Right atrium auricular region (tissue), 2 donors: ENCODE measurements at places on chromosomes 2 and 18. TPM values are rescaled to one million over a fixed set of nuclear protein-coding genes. Genes with fewer than 3 reads are reported as not detected.

ZNF385B gene
- total RNA-seq, result 33.3 TPM

CHRNA1 gene
- 0.43 TPM for total RNA-seq

PARD6G gene
- 2.8 TPM for total RNA-seq

LIMS3 gene
- total RNA-seq, result 4.6 TPM

CD28 gene
- total RNA-seq, result 0.55 TPM

CFAP221 gene
- 0.44 TPM for total RNA-seq

GRCh38 chr2:8244639-8245038 is 437.2 kb upstream of the ID2 start:
- peaks cover 13% of the 10 kb centered on the region for H3K4me1 ChIP-seq
- no peak overlapping the region for H3K4me3 ChIP-seq
- no peak overlapping the region for H3K27ac ChIP-seq
- no peak for DNase-seq

- no peak overlapping the region for H3K27ac ChIP-seq
- H3K36me3 ChIP-seq, result no peaks in the 10 kb centered on the region
- no peaks in the 10 kb centered on the region for H3K4me1 ChIP-seq
- no peak for DNase-seq
- H3K4me3 ChIP-seq, result no peak overlapping the region
- no peaks in the 10 kb centered on the region for H3K27me3 ChIP-seq
Measured at GRCh38 chr18:38460657-38461056, 895.1 kb upstream of the CELF4 start.

DNA sequence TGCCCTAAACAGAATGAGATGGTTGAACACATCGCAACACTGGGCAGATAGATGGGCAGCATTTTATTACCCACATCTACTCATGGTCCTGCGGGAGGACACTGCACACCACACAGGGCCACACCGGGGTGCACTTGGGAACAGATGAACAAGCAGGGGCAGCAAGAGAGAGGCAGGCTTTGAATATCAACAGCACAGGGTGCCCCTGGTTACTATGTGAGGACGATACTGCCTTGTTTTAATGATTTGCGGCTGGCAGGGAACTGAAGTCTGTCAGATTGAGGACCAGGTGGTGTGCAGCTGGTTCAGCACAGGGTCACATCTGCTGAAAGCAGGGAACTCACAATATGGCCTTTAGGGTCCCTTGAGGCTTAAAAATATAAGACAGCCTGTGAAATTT is 195.7 kb downstream of the PIEZO2 start:
- no peaks in the 10 kb centered on the region for H3K36me3 ChIP-seq
- no peaks in the 10 kb centered on the region for H3K27me3 ChIP-seq
- no peak overlapping the region for H3K27ac ChIP-seq
- no peak for DNase-seq
- H3K4me3 ChIP-seq, result no peak overlapping the region
- no peaks in the 10 kb centered on the region for H3K4me1 ChIP-seq

DNA sequence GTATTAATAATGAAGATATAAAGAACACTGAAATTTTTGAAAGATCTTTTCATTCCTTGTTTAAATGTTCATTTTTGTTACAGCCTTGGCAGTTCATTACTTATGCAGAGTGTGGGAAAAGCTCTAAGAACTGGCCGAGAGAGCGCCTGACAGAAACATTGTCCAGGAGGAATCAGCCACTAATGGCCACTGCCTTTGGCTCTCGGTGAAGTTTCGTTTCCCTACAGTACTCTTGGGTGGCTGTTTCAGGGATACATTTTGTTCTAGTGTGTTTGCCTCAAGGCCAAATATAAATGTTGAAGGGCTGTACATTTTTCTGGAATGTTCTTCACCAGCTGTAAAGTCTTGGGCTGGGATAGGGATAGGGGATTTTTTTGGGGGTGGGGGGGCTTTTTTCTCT is 10.7 kb downstream of the SPTBN1 start:
- H3K4me3 ChIP-seq, result no peak overlapping the region
- H3K27ac ChIP-seq, result peak overlapping the region; percentile 76
- no peaks in the 10 kb centered on the region for H3K36me3 ChIP-seq
- DNase-seq, result no peak

- no peaks in the 10 kb centered on the region for H3K36me3 ChIP-seq
- H3K4me1 ChIP-seq, result no peaks in the 10 kb centered on the region
- DNase-seq, result no peak
Measured at GRCh38 chr2:6641956-6642355, 223.8 kb downstream of the CMPK2 start.

GRCh38 chr2:56681659-56682396 is 498.0 kb downstream of the CCDC85A start:
- DNase-seq, result no peak
- H3K4me3 ChIP-seq, result no peak overlapping the region
- H3K4me1 ChIP-seq, result no peaks in the 10 kb centered on the region
- H3K36me3 ChIP-seq, result no peaks in the 10 kb centered on the region
- no peak overlapping the region for H3K27ac ChIP-seq

DNA sequence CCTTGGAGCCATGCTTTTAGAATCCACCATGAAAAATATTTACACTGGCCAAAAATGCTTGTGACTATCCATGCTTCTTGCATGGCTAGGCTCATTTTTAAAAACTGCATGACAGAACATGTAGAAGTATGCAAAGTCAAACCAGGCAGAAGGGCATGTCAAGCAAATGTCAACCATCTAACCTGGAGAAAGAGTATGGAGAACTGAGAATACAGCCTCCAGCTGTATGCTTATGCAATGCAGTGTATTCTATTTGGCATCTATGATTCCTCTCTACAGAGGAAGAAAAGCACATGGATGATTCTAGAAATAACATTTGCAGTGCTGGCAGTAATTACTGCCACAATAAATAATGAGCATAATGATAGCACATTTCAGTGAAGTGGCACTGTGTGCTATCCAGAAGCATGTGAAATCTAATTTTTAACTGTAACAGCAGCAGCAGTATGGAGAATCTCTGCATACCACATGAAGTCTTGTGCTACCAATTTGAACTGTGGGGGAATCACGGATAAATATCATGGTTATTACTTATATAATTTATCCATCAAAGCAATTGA is 87.3 kb upstream of the CCDC141 start:
- no peak overlapping the region for H3K27ac ChIP-seq
- DNase-seq, result no peak
- H3K36me3 ChIP-seq, result peaks cover 15% of the 10 kb centered on the region
- no peak overlapping the region for H3K4me3 ChIP-seq

- no peaks in the 10 kb centered on the region for H3K27me3 ChIP-seq
- DNase-seq, result no peak
- H3K4me1 ChIP-seq, result peaks cover 11% of the 10 kb centered on the region
- no peak overlapping the region for H3K27ac ChIP-seq
- no peak overlapping the region for H3K4me3 ChIP-seq
Measured at GRCh38 chr2:220510668-220511067, 883.2 kb downstream of the SLC4A3 start.

- no peaks in the 10 kb centered on the region for H3K27me3 ChIP-seq
- no peaks in the 10 kb centered on the region for H3K36me3 ChIP-seq
- DNase-seq, result peak; percentile 86
- H3K4me3 ChIP-seq, result peak within 1 kb of the TSS; percentile 94
Measured at GRCh38 chr2:17753803-17754663, at the start of the genes GEN1 and SMC6. GEN1 (plus strand) TSS chr2:17754138; CDS start chr2:17759944, 5,806 bp downstream. SMC6 (minus strand) TSS chr2:17753810; CDS start chr2:17745946, 7,864 bp downstream.

GRCh38 chr2:85173909-85174308 is 40.7 kb downstream of the TCF7L1 start:
- no peak overlapping the region for H3K4me3 ChIP-seq
- no peak for DNase-seq
- peak overlapping the region; percentile 77 for H3K27ac ChIP-seq
- no peaks in the 10 kb centered on the region for H3K4me1 ChIP-seq

GRCh38 chr2:163877316-163877715 is 141.5 kb upstream of the FIGN start:
- DNase-seq, result no peak
- peak overlapping the region; percentile 50 for H3K27ac ChIP-seq
- no peaks in the 10 kb centered on the region for H3K27me3 ChIP-seq
- peaks cover 5% of the 10 kb centered on the region for H3K4me1 ChIP-seq
